ENCODE measurements at places on chromosomes 7 and 10. TPM values are rescaled to one million over a fixed set of nuclear protein-coding genes. Genes with fewer than 3 reads are reported as not detected.

- H3K27ac ChIP-seq: no peak overlapping the region
- H3K36me3 ChIP-seq: no peaks in the 10 kb centered on the region
- H3K4me3 ChIP-seq: no peak overlapping the region
- no peaks in the 10 kb centered on the region for H3K27me3 ChIP-seq
- no peak for DNase-seq
- no peaks in the 10 kb centered on the region for H3K4me1 ChIP-seq
These were observed 76.5 kb downstream of the FAM13C start for GRCh38 chr10:59285848-59286247.

DNA sequence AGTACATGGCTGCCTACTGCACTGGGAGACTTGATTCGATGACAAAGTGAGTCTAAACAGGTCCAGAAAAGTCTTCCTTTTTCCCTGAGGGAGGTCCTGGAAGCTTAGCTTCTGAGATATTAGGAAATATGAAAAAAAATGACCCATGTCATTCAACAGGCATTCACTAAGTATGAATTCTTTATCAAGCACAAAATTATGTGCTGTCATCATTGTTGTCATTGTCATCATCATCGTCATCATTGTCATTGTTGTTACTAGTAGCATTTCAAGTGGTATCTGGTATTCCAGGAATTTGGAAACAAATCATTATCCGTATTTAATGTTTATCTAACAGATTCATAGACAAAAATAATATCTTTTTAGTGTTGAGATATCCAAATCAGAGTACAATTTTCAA, 49.7 kb upstream of the HECTD2 start:
- H3K27ac ChIP-seq: no peak overlapping the region
- no peaks in the 10 kb centered on the region for H3K36me3 ChIP-seq
- H3K27me3 ChIP-seq: peaks cover 43% of the 10 kb centered on the region
- H3K4me1 ChIP-seq: no peaks in the 10 kb centered on the region
- no peak for DNase-seq
- no peak overlapping the region for H3K4me3 ChIP-seq

- no peak overlapping the region for H3K4me3 ChIP-seq
- H3K4me1 ChIP-seq: no peaks in the 10 kb centered on the region
- DNase-seq: no peak
These were observed 23.9 kb downstream of the DRGX start for GRCh38 chr10:49371967-49372366.

DNA sequence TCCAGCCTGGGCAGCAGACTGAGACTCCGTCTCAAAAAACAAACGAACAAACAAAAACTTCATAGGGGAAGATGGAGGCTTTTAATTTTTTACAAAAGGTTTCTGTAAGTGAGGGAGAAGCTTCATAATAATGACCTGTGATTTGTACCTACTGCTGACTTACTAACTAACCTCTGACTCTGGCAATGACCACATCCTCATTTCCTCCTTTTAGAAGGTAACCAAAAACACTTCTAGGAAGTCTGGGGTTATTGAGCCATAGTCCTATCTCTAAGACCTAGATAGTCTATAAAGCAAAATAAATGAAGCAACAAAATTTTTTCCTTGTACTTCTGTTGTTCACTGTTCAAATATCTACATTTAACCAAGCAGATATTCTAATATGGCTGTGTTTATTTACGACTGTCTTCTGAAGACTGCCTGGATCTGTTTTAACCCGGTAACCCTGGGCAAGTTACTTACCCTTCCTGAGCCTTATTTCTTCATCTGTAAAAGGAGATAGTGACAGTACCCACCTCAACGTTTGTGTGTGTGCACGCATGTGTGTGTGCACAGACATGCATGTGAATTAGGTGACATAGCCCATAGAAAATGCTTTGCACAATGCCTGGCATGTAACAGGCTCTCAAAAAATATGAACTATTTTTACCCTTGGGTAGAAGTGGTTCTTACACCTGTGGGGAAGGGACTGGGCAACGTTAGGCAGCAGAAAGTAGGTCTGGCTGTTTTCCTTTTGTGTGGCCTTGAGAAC, 30.8 kb upstream of the SMNDC1 start:
- peaks cover 38% of the 10 kb centered on the region for H3K36me3 ChIP-seq
- H3K4me3 ChIP-seq: peak overlapping the region; percentile 22
- DNase-seq: no peak
- peak overlapping the region; percentile 81 for H3K27ac ChIP-seq
- no peaks in the 10 kb centered on the region for H3K27me3 ChIP-seq
- H3K4me1 ChIP-seq: peaks cover 49% of the 10 kb centered on the region

- peaks cover 45% of the 10 kb centered on the region for H3K36me3 ChIP-seq
- no peaks in the 10 kb centered on the region for H3K27me3 ChIP-seq
- peak overlapping the region; percentile 31 for H3K27ac ChIP-seq
- DNase-seq: no peak
- H3K4me3 ChIP-seq: no peak overlapping the region
These were observed 6.5 kb downstream of the GNB2 start for GRCh38 chr7:100679927-100680575.

GRCh38 chr7:152633504-152633903, 42.4 kb downstream of the XRCC2 start:
- no peaks in the 10 kb centered on the region for H3K36me3 ChIP-seq
- no peak for DNase-seq
- no peak overlapping the region for H3K27ac ChIP-seq
- H3K4me1 ChIP-seq: no peaks in the 10 kb centered on the region
- no peaks in the 10 kb centered on the region for H3K27me3 ChIP-seq
- H3K4me3 ChIP-seq: no peak overlapping the region

GRCh38 chr10:83848677-83849076, 290.6 kb upstream of the GHITM start:
- H3K36me3 ChIP-seq: no peaks in the 10 kb centered on the region
- no peak for DNase-seq
- no peaks in the 10 kb centered on the region for H3K4me1 ChIP-seq
- no peaks in the 10 kb centered on the region for H3K27me3 ChIP-seq

DNA sequence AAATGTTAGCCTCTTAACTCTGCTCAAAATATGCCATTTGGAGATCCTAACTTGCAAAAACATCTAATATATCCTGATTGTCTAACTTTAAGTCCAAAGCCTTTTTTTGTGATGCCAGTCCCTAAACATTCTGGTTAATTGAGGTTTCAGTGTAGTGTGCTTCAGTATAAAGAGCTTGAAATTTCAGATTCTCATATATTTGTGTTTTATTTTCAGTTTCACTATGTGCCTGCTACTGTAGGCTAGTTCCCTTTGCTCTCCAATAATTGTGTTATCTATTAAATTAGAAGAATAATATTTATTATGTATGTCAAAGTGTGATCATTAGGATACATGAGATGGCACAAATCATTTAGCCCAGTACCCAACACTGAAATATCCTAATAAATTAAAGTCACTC, 1361.2 kb downstream of the XPNPEP1 start:
- H3K36me3 ChIP-seq: no peaks in the 10 kb centered on the region
- DNase-seq: no peak
- H3K27ac ChIP-seq: no peak overlapping the region
- H3K27me3 ChIP-seq: no peaks in the 10 kb centered on the region
- no peak overlapping the region for H3K4me3 ChIP-seq
- H3K4me1 ChIP-seq: no peaks in the 10 kb centered on the region

- H3K4me1 ChIP-seq: peaks cover 8% of the 10 kb centered on the region
- peaks cover 46% of the 10 kb centered on the region for H3K27me3 ChIP-seq
- DNase-seq: no peak
- no peaks in the 10 kb centered on the region for H3K36me3 ChIP-seq
These were observed 46.7 kb upstream of the RBM33 start for GRCh38 chr7:155597753-155598140.

- no peak overlapping the region for H3K27ac ChIP-seq
- DNase-seq: no peak
- no peaks in the 10 kb centered on the region for H3K4me1 ChIP-seq
- H3K36me3 ChIP-seq: no peaks in the 10 kb centered on the region
These were observed 70.2 kb upstream of the LAMB4 start for GRCh38 chr7:108200326-108200725.

DNA sequence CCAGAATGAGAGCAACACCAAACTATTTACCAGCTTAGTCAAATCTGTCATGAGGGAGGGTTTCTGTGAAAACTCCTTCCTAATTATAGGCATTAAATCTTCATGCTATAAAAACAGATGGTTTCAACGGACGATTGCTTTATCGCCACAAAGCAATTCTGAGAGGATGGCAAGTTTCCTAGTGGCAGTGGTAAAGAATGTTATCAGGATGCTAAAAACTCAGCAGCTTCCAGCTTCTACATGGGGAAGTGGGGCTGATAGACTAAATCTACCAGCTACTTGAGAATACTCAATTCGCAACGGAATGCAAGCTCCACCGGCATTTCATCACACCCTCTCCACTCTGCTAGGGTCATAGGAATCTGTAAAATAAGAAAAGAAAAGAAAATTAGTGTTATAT, 41.8 kb downstream of the JCAD start:
- H3K27me3 ChIP-seq: peaks cover 53% of the 10 kb centered on the region
- H3K36me3 ChIP-seq: no peaks in the 10 kb centered on the region
- peaks cover 28% of the 10 kb centered on the region for H3K4me1 ChIP-seq
- H3K27ac ChIP-seq: no peak overlapping the region
- no peak for DNase-seq
- no peak overlapping the region for H3K4me3 ChIP-seq

- H3K36me3 ChIP-seq: peaks cover 29% of the 10 kb centered on the region
- peaks cover 51% of the 10 kb centered on the region for H3K4me1 ChIP-seq
- H3K27me3 ChIP-seq: no peaks in the 10 kb centered on the region
- DNase-seq: no peak
- no peak overlapping the region for H3K27ac ChIP-seq
These were observed 6.7 kb downstream of the RNF216 start for GRCh38 chr7:5774790-5775189.

DNA sequence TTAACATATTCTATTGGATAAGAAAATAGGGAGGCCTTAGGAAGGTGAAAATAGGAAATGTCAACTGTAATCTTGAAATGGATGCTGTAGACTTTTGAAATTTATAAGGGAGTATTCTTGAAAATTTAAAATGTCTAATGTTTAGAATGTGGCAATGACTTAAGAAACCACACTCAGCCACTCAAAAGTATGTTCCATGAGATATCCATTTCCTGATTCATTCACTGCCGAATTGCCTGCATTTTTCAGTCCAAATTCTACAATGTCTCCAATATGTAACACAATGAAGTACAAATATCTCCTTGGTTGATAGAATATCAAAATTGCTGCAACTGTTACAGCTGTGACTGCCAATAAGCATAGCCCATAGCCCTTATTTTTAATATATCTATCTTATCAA, 25.9 kb downstream of the PRKG1 start:
- no peaks in the 10 kb centered on the region for H3K4me1 ChIP-seq
- H3K27ac ChIP-seq: no peak overlapping the region
- H3K36me3 ChIP-seq: no peaks in the 10 kb centered on the region
- H3K4me3 ChIP-seq: no peak overlapping the region
- H3K27me3 ChIP-seq: no peaks in the 10 kb centered on the region

DNA sequence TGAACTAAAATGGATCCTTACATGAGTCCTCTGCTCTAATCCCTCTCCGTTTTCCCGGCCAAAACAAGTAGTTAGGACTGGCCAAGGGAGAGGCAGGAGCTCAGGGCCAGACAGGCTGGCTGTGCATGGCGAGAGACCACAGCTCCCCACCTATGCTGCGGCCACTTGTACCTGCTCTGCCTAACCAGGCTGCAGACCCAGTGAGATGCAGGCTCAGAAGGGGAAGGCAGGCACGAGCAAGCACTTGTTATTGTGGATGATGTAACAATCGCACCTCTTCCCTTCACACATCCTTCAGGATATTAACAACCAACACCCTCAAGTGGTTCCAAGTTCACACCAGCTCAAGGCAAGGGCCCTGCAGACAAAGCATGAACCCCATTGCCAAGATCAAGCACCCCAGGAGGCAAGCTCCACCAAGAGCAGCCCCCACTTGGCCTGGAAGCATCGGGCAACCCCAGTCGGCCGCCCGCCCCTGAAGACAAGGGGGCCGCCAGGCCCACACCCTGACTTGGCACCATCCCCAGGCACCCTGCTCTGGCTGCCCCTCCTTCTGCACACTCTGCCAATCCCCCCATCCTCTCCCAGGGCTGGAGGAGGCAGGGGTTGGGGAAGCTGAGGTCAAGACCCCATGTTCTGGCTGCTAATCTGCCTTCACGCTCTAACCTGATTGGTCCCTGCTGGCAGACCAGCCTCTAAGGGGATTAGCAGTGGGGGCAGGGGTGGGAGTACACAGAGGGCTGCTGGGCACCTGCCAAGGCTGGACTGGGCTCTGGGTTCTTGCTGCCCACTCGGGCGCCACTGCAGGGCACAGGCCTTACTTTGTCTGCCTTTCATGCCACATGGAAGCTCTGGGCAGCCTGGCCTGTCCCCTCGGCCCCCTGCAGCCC, 111.3 kb downstream of the SLIT1 start:
- H3K4me1 ChIP-seq: peaks cover 14% of the 10 kb centered on the region
- peaks cover 5% of the 10 kb centered on the region for H3K36me3 ChIP-seq
- peaks cover 16% of the 10 kb centered on the region for H3K27me3 ChIP-seq
- no peak overlapping the region for H3K27ac ChIP-seq
- H3K4me3 ChIP-seq: no peak overlapping the region
- DNase-seq: no peak

- peaks cover 48% of the 10 kb centered on the region for H3K36me3 ChIP-seq
- no peaks in the 10 kb centered on the region for H3K27me3 ChIP-seq
- H3K4me1 ChIP-seq: peaks cover 30% of the 10 kb centered on the region
- no peak for DNase-seq
- H3K27ac ChIP-seq: no peak overlapping the region
These were observed 3.9 kb downstream of the MTERF1 start for GRCh38 chr7:91876391-91877133.

DNA sequence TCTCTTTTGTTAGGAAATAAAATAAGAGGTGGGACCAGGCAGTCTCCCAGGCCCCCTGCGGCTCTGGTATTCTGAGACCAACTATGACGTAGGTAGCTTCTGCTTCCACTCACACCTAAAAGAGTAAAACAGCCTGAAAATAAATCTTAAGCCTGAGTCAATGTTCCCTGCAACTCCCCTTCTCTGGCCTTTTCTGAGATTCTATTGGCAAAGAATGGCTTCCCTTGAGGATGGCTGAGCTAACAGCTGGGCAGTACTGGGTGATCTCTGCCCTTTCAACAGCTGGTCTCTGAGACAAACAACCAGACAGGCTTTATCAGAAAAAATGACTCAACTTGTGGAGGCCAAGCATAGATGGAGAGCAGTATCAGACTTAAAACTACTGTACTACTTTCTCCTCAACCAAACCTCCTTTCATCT, 58.7 kb downstream of the CREB3L2 start:
- no peak for DNase-seq
- peaks cover 6% of the 10 kb centered on the region for H3K36me3 ChIP-seq
- H3K27me3 ChIP-seq: no peaks in the 10 kb centered on the region
- H3K4me1 ChIP-seq: peaks cover 14% of the 10 kb centered on the region
- H3K4me3 ChIP-seq: no peak overlapping the region

Gene INMT
- 1.0 TPM for total RNA-seq

Gene PRF1
- 141 TPM for total RNA-seq

Gene LRIT1
- total RNA-seq: not detected

Gene HTR5A
- not detected for total RNA-seq

Gene BMS1
- total RNA-seq: 14.3 TPM
